HEK293T (cell line): ENCODE measurements at places on chromosomes 2 and 18.

- no peak for DNase-seq
Observed at GRCh38 chr2:223451-223850, 40.4 kb downstream of the SH3YL1 start.

GRCh38 chr18:48312066-48312465 lies 97.1 kb downstream of the ZBTB7C start:
- no peak for DNase-seq

DNA sequence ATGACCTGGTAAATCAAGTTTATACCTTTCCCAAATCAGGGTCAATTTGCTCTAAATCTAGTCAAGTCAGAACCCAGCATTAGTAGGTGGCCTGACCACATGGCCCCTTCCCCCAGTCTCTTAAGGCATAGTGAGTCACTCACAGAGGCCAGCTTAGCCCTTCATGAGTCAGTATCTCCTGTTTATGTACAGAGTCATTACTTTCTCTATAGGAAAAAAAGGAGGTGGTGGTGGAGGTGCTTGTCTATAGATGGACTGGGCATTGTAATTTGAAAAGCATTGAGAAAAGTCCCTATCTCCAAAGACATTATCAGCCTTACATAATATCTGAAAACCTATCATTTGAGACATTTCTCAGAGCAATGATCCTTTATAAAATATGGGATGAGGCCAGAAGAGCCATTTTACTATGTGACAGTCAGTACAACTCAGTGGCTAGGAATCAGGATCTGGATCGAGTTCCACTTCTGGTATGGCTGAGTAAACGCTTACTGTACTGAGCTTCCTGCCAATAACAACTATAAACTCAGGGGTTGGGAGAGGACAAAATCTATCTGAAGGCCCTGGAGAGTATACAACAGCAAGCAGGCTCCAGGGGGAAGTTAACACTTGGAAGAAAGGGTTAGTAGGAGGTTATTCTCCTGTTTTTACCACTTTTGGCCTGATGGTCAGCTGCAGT lies 22.5 kb upstream of the SIGLEC15 start:
- no peak for DNase-seq

DNA sequence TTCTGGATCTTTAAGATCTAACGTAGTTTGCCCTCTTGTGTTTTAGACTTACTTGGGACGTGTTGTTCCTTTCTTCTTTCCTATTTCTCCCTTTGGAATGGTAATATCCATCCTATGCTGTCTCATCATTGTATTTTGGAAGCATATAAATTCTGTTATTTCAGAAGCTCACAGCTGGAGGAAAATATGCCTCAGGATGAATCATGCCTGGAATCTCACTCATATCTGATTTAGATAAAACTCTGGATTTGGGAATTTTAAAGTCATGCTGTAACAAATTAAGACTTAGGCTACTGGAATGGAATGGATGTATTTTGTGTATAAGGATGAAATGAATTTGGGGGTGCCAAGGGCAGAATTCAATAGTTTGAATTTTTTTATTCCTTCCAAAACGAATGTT lies 245.2 kb upstream of the GULP1 start:
- DNase-seq = no peak

GRCh38 chr2:24328010-24328409 lies 32.3 kb downstream of the ITSN2 start:
- no peak for DNase-seq

GRCh38 chr2:41722668-41723369 lies 325.0 kb upstream of the PKDCC start:
- DNase-seq = no peak

GRCh38 chr2:145551686-145552085 lies 1031.8 kb upstream of the ZEB2 start:
- DNase-seq = no peak

GRCh38 chr2:162006337-162006736 lies 67.7 kb downstream of the DPP4 start:
- no peak for DNase-seq

- no peak for DNase-seq
Observed at GRCh38 chr2:235901243-235901642, 266.9 kb downstream of the GBX2 start.

DNA sequence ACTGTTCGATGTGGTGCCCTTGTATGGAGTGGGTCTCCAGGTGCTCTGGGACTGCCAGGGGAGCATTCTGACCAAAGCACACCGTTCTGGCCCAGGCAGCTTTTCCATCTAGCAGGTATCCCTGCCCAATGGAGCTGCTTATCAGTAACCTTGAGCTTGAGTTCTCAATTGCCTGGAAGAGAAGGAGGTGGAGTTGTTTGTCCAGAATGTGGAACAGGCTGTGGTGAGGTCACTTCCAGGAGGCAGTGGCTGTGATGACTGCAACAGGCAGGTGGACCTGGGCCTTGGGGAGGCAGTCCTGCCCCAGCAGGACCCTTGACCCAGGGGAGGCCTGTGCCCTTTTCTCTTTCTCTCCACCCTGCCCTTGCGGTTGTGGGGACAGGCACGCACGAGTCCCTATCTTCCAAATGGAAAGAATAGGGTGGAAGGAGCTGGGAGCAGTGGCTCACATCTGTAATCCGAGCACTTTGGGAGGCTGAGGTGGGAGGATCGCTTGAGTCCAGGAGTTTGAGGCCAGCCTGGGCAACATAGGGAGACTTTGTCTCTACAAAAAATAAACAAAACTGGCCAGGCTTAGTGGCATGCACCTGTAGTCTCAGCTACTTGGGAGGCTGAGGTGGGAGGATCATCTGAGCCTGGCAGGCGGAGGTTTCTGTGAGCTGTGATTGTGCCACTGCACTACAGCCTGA lies 66.2 kb upstream of the MCFD2 start:
- DNase-seq = no peak

GRCh38 chr18:68024716-68025115 lies 508.2 kb upstream of the DSEL start:
- no peak for DNase-seq

DNA sequence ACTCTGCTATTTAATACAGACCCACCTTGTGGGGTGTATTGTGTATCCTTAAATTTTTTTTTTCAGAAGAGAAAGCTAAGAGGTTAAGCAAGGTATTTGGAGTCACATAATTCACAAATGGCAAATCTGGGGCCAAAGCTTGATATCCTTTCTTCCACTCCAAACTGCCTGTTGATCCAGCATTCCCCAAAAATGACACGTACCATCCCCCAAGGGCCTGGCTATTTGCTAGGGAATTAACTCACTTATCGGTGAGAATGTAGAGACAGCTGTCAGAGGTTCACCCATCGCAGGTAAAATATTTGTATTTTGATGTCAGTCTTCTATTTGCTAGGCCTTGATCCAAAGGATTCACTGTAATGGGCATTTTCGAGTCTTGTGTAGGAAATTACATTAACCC lies 103.6 kb upstream of the FZD7 start:
- DNase-seq = no peak

DNA sequence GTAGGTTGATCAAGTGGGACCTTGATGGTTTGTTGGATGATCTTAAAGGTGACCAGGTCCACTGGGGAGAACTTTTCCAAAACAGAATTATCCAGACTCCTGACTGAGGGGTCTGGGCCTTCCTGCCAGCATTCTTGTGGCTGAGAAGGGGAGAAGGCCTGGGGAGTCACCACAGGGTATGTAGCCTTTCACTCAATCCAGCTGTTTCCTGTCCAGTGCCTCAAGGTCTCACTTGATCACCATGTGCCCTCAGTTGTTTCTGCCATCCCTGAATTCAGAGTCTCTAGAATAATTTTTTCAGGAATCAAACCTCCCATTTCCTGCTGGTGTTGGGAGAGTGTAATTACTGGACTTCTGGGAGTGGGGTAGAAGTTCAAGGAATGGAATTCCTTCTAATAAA lies 54.4 kb upstream of the TANC1 start:
- no peak for DNase-seq

GRCh38 chr18:45090526-45091140 lies 409.9 kb downstream of the SETBP1 start:
- DNase-seq = no peak

DNA sequence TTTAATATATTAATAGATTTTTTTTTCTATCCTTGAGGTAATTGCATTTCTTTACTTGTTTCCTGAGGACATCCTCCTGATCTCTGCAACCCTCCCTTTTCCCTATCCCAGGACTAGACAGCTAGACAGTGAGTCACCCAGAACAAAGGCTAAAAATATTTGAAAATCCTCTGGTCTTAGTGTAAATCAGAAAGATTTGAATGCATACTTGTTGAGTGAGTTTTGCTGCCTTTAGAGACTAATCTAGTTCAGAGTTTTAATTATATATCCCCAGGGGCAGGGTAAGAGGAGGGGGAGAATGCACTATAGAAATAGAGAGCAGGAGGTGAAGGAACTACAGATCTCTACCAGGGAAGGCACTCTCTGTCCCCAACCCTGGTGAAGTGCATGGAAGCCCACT lies 202.3 kb upstream of the TCF4 start:
- no peak for DNase-seq

GRCh38 chr2:216201692-216202306 lies 92.7 kb downstream of the XRCC5 start:
- no peak for DNase-seq

- DNase-seq = no peak
Observed at GRCh38 chr2:65112633-65113032, 17.3 kb downstream of the RAB1A start.

DNA sequence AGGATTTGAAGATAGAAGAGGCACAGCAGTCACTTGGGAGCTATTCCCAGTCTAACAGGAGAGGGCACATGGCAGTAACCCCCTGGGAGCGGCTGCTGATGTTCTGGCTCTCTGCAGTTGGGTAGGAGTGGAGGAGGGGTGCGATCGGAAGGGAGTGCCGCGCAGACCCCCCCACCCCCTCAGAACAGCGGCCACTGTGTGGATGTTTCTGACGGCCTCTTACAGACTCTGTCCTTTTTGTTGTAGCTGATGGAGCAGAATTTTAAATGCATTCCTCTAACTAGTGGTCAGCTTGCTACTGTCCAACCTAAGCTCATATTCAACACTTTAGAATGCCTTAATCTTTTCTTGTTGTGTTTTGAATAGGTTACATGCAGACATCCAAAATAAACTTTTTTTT lies 127.9 kb downstream of the AGAP1 start:
- DNase-seq = no peak

- peak; percentile 27 for DNase-seq
Observed at GRCh38 chr2:24793761-24794435, 673 bp downstream of the CENPO start.

DNA sequence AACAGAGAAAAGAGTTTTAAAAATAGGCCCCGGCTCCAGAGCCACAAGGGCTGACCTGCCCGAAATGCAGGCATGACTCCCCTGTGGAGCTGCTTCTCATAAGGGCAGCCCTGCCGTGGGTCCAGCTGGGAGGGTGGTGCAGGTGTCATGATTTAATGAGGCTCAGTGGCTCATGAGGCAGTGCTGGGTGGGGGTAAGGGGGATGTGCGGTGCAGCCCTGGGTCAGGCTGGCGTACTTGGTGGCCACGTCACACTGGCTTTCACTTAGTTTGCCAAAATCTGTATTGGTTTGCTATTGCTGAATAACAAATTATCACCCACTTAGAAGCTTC lies 33.6 kb downstream of the HJURP start:
- DNase-seq = no peak

GRCh38 chr2:230360028-230360427 lies 33.0 kb downstream of the SP140L start:
- no peak for DNase-seq

GRCh38 chr2:230847883-230848388 lies 16.8 kb upstream of the ITM2C start:
- DNase-seq = peak; percentile 89

DNA sequence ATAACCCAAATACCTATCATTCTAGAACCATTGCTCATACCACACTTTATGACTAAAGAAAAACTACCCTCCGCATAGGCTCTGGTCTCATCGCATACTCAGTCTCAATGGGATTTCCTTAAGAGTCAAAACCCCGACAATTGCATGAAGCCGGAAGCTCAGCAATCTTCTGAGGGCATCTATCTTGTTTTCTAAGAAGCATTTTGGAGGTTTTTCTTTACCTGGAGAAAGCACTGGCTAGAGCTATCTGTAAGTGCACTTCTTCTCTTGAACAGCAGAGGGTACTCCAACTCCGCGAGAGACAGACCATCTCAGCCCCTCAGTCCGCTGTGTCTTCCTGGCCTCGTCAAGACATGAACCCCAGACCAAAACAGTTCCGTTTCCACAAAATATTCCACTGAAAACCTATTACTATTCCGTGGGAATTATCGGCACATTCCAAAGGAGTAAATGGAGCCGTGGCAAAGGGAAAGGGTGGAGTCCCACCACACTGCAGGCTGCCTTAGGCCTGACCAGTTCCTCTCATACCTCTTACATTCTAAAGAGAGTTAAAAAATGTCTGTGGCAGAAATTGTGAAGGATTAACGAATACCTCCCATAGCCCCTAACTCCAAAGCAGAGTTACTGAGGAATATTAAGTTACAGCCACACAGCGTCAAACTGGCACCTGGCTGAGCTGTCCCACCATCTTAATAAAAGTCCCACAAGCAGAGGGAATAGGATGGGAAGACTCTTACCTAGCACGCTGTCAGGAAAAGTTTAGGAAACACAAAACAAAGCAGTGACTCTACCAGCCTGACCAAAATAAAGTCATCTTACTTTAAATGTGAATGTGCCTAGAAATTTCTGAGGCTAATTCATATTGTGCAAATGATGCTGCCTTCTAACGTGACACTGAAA lies 325.6 kb upstream of the VRK2 start:
- peak; percentile 66 for DNase-seq

DNA sequence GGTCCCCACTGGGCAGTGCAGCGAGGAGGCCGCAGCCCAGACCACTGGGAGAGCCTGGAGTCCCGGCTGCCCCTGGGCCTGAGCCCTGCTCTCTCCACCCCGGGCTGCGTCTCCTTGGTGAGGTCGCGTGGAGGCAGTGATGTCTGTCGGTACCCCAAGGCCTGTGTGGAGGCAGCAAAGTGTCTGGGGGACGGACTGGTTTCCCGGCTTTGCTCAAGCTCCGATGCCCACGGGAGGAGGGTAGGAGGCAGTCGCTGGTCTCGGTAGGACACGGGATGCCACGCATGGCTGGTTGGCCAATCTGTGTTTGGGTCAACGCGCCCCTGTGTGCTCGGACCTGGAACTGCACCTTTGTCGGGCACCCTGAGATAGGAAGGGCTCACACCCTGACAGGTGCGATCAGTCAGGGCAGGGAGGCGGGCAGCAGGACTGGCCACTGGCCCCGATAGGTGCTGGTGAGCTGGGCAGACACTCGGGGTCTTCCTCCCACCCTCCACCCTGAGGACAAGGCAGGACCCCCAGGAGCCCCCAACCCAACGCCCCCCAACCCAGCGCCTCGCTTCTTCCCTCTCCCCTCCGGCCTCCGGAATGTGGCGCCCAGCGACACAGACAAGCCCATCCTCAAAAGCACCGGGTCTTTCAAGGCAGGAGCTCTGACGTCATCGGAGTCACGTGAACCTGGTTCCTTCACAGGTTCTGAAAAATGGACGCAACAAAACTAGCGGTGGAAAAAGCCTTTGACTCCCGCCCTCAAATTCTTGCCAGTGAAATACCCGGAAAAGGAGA lies 288.6 kb downstream of the NDUFA10 start:
- no peak for DNase-seq

GRCh38 chr2:172582656-172583055 lies 26.8 kb downstream of the PDK1 start:
- DNase-seq = no peak

DNA sequence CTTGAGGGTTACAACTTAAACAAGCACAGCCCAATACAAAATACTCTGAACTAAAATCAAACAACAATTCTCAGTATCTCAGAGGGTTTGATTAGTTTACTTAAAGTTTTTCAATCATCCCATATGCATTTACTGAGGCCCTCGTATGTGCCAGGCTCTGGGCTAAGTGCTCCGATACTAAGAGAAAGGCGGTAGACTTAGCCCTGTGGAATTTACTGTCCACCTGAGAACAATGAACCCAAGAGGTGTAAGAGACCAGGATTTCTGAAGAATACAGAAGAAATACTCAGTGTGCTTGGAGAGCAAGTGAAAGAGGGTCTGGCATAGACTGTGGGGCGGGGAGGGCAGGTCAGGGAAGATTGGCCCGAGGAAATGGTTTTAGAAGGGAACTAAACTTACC lies 25.1 kb upstream of the SCYGR1 start:
- DNase-seq = no peak
